ENCODE measurements at places on chromosomes 2 and 18.

DNA sequence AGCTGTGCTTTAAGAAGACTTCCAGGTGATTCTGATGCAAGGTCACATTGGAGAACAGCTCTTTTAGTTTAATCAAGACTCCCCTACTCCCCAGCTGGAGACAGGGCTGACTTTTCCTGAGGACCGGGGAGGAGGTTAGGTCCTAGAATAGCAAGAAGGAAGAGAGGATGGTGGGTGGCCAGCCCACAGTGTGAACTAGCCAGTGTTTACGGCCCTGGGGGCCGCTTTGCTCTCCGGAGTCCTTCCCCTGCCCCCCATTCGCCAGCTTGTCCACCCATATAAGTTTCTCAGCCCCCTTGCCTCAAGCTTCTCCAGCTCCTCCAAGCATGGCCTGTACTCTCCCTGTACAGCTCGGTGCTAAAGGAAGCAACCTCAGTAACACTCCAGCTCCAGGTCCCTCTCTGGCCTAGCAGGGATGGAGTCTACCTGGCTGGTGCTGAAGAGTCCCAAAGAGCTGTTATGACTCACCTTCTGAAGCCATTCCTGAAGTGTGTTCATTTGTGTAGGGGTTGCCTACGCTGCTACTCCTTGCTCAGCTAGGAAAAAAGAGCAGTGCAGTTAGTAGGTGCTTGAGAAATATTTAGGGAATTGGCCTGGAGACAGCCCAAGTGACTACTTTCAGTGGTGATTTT is 7.9 kb downstream of the INPP4A start:
- no peak for DNase-seq

GRCh38 chr2:201890453-201890852 is 84.1 kb downstream of the CDK15 start:
- no peak for DNase-seq

DNA sequence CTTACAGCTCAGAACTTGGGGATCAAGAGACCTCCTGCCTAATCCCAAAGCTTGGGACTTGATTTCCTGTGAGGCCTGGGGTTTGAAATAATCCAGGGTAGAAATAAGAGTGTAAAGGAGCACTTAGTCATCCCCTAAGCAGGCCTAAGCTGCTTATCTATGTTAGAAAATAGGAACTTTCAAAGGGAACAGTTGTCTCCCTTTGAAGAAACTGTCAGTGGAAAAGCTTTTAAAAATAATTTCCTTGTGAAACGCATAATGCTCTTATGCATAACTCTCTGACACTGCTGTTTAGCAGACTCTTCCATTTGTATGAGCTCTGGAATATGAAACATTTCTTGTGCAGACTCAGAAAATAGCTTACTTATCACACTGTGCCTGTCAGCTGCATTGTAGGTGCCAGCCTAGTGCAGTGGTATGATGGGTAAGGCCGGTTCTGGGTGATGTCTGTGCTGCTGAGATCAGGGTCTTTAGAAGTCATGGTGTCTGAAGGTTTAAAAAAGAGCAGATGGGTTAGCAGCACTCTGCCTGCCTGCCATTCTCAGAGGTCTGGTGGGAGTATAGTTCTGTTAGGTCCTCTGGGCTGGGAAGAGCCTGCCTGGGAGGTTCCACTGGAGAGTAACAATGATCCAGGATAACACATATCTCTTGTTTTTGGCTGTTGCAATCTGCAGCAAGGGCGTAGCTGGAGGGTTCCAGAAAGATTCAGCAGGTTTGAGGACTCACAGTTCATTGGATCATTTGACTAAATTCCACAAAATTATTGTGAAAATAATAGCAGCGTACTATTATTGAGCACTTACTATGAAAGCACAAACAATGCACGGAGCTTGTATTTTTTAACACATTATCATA is 283.2 kb upstream of the MEX3C start:
- DNase-seq = no peak

GRCh38 chr2:37307500-37307899 is 17.1 kb downstream of the PRKD3 start:
- DNase-seq = no peak

- DNase-seq = no peak
These were observed 722 bp upstream of the C2orf15 start for GRCh38 chr2:99140860-99141109.

Data from GOT3 (cell line).